ENCODE measurements at places on chromosomes 3 and 15.

GRCh38 chr15:75723847-75724660 lies 11.4 kb upstream of the CSPG4 start:
- DNase-seq = peak; percentile 74

DNA sequence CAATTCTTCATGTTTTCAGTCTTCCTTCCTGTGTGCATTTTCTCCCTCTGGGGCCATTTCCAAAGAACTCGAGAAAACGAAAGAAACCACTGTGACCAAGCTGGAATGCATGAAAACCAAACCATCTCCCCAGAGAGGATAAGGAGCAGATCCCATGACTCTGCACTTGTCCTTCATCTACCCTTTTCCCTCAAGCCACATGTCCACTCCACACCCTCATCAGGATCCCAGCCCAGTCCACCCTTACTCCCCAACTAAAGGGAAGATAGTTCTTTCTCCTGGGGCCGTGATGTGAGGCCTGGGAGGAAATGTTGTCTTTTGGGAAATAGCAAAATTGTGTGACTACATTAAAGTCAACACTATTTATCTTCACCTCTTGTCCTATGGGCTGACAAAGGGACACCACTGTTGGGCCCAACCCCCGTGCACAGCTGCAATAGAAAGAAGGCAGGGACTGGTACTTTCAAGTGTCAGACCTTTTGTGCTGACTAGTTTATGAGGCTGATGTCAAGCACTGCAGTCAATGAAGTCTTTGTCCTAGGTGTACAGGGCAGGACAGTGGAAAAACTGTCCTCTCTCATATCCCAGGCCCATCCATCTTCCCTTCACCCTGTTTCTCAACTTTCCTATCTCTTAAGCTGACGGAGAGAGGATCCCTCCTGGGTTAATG lies 487.1 kb upstream of the NR2F2 start:
- DNase-seq = no peak

DNA sequence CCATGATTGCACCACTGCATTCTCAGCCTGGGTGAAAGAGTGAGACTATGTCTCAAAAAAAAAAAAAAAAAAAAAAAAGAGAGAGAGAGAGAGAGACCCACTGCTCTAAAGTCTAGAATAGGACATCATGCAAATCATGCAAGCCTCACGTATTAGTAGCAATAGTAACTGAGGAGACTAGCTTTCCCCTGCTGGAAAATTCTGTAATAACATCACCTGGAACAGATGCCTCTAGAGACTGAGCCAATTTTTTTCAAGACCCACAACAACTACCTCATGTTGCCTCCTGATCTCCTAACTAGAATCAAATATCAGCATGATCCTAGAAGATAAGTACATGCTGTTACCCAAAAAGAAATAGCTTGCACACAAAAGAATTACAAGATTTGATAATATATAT lies 461.9 kb downstream of the AGBL1 start:
- no peak for DNase-seq

DNA sequence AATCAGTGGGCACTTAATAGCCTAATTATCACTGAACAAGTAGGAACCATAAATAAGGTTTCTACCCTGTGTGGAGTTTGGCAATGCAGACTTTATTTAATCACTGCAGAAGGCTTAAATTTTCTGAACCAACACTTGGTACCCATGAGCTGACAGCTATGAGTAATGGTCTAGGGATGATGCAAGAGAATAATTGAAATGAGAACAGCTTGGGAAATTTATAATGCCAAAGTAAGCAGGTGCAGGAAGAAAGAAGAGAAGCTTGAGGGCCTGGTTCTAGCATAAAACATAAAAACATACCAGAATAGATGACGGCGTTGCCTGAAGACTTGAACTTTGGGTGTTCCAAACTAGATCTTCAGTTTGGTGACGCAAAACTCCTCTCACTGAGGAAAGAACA lies 67.0 kb downstream of the IMPG2 start:
- no peak for DNase-seq
